ENCODE measurements at places on chromosomes 16 and 17.

GRCh38 chr16:86090461-86091170 lies 191.7 kb downstream of the IRF8 start:
- DNase-seq: no peak

DNA sequence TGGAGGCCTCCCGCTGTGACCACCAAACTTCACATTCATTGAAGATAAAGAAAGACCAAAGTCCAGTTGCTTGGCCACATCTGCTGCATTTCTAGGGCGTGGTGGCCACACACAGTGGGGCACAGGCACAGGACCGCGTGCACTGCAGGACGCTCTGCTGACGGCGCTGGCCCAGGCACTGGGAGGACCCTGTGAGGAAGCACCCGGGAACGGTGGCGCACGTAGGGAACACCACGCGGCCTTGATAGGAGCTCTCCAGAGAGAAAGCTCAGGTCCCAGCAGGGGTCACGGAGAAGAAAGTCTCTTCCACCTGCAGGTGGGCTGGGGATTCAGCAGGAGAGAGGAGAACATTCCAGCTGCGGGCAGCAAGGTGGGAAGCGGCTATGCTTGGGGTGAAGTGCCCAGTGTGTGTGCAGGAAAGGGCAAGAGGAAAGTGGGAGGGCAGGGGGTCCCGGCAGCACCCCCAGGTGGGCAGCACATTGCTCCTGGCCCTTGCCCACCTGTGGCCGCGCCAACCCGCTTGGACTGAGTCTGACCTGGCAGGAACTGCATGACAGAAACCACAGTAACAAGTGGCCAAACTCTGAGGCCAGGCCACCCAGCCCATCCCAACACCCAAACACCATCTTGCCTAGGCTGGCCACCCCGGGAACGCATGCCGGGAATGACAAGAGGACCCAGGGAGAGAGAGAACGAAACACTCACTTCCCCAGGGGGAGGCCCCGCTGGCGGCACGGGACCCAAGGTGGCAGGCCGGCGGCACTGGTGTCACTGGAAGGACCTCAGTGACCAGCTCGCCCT lies 32.8 kb downstream of the TBC1D16 start:
- no peak for DNase-seq

DNA sequence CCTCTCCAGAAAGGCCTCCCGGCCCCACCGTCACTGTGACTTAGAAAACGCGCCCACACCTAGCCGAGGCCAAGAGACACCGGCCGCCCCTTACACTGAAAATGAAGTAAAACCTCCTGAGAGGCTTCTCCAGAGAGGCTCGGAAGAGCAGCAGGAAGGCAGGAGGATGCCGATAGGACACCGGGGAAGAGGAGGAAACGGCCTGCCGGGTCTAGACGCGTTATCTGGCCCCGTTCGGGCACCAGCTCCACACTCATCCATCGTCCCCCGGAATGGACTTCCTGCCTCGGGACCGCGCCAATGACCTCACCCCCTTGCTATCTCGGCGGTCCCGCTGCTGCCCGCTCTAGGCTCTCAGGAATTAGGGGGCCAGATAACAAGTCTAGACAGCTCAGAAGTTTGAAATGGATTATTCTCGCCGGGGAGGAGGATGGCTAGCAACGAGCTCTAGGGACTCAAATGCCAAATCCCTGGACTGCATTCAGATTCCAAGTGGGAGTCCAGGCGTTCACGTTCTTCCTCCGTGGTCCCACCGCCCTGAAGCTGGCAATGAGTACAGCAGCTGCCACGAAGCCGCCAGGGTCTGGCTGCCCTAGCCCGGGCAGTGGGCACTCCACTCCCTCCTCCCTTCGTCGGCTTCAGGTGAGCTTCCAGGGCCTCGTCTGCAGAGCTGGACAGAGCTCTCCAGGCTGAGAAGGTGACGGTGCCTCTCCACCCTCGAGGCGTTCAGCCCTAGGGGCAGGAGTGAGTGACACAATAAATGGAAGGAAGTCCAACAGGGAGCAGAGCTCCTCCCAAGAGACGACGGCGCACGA lies 350.9 kb downstream of the FOXL1 start:
- DNase-seq: no peak

DNA sequence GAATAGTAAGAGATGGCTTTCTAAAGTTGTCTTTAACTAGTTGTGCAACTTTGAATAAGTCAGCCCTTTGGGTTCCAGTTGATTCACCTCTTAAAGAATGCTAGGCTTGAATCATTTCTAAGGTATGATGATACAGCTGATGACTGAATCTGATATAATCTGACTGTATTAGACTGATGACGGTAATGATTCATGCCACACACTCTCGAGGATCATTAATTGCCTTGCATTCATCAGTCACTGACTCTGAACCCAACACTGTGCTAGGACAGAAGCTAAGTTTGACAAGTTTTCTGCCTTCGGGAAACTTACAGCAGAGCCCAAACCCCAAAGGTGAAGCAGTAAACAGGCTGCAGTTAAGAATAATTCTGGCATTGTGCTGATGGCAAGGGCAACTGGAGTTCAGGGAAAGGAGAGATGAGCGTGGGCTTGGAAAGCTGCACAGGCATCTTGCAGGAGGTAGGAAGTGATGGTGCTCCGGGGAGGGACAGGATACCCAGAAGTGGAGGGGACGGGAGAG lies 25.8 kb downstream of the ASIC2 start:
- no peak for DNase-seq

DNA sequence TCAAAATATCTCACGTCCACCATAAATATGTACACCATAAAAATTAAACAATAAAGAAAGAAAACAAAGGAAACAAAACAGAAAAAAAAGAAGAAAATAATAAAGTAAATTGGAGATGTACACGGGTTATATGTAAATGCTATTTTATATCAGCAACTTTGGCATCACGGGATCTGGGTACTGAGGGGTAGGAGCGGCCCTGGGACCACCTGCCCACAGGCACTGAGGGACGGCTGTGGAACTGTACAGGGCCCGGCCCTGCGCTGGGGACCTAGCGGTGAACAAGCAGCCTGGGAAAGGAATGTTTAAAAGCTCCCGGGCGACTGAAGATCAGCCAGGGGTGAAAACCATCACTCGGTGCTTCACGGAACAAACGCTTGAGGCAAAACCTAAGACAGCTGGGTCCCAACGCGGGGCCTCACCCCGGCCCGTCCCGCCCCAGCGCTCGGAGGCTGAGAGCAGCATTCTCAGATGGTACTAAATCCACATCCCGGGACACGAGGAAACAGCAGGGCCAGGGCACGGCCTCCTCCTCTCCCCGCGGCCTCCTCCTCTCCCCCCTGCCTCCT lies 31.2 kb downstream of the NXN start:
- no peak for DNase-seq

- no peak for DNase-seq
Observed at GRCh38 chr16:6317934-6318333, 1014.7 kb upstream of the RBFOX1 start.

DNA sequence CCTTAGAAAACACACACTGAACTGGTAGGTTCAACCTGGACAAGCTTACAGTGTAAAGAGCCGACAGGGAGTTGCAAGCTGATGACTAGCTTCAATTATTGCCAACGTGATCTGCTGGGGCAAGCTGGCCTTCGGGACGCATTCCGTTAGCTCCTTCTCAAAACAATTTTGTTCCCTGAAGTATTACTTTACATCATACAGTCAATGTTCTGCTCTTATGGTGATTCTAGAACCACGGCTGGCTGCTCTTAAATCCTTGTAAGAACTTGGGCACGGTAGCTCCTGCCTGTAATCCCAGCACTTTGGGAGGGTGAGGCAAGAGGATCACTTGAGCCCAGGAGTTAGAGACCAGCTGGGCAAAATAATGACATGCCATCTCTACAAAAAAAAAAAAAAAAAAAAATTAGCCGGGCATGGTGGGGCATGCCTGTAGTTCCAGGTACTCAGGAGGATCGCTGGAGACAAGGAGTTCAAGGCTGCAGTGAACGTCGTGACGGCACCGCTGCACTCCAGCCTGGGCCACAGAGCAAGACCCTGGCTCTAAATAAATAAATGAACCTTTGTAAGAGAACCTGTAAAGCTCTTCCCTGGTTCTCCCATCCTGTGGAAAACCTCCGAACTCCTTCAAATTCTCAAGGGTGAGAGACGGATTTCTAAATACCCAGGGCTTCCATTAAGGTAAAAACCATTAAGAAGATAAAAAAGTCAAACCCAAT lies 2.0 kb downstream of the CDIP1 start:
- DNase-seq: no peak

DNA sequence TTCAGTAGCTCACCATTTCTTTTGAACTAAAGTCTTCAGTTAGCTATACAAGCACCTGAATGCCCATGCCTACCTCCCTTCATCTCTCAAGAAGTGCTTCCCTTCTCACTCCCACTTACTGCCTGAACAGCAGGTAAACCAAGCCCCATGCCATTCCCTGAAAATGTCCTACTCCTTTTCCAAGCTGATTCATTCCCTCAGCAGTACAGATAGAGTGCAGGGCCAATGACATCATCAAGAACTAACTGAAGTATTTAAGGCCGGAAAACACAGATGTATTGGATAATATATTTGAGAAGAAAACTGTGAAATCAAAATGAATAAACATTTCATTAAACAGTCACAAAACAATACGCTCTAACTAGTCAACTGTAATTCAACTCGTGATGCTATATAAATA lies 478.8 kb upstream of the CDH11 start:
- no peak for DNase-seq

DNA sequence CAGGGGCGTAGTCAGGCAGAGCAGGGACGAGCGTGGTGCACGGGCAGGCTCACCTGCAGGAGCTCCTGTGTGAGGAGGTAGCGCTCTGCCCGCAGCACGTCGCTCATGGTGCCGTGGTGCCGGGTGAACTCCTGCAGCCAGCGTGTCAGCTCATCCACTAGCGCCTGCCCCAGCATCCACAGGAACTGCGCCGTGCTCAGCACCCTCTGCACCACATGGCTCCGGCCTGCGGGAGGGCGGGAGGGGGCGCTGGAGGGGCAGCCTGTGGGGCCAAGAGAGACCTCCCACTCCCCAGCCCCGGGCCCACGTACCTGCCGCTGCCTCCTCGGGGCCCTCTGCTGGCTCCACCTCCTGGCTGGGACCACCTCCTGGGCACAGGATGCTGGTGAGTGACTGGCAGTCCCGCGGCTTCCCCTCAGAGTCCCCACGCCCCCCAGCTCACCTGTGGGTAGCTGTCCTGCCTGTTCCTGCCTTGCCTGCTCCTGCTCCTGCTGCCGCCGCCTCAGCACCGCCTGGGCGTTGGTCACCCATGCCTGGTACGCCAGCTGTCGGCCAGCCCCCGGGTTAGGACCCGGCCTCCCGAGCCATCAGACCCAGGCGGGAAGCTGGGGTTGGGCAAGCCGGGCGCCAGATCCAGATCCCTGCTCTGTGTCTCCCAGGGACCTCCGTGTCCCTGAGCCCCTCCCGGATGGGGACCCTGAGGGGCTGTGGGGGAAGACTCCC lies 16.6 kb downstream of the CTU2 start:
- DNase-seq: no peak

DNA sequence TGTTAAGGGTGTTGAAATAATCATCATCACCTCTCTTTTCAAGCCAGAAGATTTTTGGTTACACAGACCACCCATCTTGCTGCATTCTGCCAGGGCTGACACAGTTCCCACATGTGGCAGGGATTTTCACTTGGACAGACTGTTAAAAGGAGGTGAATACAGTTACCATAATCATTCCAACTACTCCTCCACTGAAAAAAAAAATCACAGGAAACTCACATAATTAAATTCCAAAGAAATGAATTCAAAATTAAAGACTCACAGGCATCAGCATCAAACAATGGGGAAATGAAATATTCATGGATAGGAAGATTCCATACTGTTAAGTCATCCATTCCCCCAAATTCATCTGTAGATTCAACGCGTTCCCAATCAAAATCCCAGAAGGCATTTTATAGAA lies 209.4 kb downstream of the MRTFB start:
- DNase-seq: no peak

- DNase-seq: no peak
Observed at GRCh38 chr16:56960681-56961281, 969 bp upstream of the CETP start.

DNA sequence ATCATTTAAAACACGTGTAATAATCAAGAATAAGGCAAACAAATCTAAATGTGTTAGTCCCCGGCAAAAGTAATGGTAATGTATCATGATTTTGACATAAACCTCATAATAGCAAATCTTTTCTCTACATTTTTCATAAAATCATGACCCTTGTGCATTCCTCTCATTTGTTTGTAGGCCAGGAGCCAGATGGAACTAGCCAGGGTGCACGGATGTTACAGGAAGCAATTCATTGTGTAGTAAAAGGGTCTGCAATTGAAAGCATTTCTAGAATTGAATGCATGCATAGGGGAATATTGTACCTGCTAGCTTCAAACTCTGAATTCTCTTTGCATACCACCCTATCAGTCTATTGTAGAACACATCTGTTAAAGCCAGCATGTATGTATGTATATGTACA lies 66.6 kb downstream of the CNTNAP4 start:
- DNase-seq: no peak

DNA sequence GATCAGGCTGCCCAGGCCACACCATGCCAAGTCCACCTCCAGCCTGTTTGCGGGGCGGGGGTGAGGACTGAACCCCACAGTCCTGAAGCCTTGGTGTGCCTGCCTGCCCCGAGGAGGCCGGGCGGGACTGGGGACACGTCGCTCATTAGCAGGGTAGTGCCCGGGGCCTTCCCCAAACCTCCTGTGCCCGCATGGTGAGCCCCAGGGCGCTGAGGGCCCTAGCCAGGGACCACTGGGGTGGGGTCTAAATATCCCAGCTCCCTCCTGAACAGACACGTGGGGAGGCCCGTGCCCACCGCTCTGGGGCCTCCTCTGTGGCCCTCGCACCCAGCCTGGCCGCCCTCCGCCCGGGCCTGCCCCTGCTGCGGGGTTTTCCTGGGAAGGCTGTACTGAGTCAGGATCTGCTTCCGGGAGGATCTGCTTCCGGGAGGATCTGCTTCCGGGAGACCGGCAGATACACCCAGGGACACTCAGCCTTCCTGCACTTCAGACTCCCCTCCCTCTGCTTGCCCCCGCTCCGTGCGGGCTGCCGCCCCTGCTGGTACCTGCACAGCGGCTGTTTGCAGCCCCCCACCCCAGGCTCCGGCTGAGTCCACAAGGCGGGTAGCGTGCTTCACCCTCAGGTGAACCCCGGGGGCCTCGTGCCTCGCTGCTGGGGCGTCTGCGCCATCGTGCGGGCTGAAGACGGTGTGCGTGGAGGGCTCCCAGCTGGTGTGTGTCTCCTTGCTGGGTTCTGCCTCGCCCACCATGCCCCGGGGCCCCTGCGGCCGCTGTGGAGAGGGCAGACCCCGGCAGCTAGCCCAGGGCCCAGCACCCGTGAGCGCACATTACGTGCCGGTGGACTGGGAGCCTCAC lies 23.6 kb upstream of the CACNA1H start:
- DNase-seq: no peak

Data from stimulated activated CD4-positive, alpha-beta T cell treated with anti-CD3 and anti-CD28 coated beads, Interleukin-12 subunit alpha, Interleukin-12 subunit beta, amount 100 ng/mL, for 48 hours (primary cell).